ENCODE measurements at places on chromosomes 11 and 22. TPM values are rescaled to one million over a fixed set of nuclear protein-coding genes. Genes with fewer than 3 reads are reported as not detected.

DNA sequence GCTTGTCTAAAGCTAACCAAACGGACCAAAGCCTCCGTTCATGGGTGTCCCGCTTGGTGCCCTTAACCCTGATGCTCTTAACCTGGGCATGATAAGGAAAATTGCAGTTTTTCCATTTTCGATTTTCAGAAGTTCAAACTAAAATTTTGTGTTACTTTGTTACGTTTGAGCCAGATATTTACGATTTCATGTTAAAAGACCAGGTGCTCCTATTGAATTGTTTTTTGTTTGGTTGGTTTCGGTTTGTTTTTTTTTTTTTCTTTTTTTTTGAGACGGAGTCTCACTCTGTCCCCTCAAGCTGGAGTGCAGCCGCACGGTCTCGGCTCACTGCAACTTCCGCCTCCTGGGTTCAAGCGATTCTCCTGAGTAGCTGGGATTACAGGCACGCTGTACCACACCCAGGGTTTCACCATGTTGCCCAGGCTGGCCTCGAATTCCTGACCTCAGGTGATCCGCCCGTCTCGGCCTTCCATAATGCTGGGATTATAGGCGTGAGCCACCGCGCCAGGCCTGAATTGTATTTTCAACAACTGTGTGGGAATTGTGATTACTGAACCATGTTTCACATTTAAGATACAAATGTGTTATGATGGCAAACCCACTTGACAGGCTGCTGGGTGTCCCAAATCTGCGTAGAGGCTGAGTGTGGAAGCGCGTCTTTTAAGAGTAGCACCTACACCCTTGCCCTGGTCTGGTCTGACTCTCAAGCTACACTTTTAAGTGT lies 864 bp upstream of the USP28 start:
- no peak for DNase-seq

DNA sequence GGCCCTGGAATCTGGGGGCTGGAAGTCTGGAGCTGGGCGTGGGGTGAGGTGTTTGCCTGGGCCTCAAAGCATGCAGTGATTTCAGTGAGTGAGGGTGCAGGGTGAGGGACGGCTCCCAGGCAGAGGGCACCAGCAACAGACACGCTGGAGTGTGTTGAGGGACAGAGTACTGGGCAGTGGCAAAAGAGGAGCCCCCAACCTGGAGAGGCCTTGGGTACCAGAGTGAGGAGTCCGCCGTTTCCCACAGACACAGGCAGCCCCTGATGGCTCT lies 12.0 kb upstream of the TBC1D22A start:
- DNase-seq: no peak

The MED15 gene
- total RNA-seq: 121 TPM

The SCO2 gene
- total RNA-seq: 2.0 TPM

The FGF19 gene
- 3.5 TPM for total RNA-seq

- no peak for DNase-seq
Measured at GRCh38 chr11:68038226-68038717, 553 bp upstream of the TCIRG1 start.

The MAP6 gene
- 4.3 TPM for total RNA-seq

GRCh38 chr11:132430429-132431062 lies 1060.1 kb downstream of the NTM start:
- no peak for DNase-seq

GRCh38 chr22:36775964-36776669 lies at the start of gene IFT27:
Gene IFT27 (minus strand): TSS chr22:36776119. CDS start chr22:36775707, 412 bp downstream.
- peak; percentile 95 for DNase-seq

DNA sequence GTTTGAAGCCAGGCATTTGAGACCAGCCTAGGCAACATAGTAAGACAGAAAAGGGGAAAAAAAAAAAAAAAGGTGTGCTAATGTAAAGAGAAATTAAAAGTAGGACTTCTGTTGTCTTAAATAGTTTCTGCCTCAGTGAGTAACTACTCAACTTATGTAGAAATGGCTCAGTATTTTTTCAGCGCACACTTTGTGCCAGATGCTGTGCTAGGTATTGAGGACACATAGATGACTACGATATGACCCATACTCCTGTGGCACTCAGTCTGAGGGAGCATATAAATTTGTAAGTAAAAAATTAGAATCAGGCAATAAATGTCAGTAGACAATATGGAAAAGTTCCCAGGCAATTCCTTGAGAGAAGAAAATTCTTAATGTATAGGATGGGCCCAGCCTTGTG lies 93.9 kb downstream of the YAP1 start:
- no peak for DNase-seq

- no peak for DNase-seq
Measured at GRCh38 chr11:62732830-62733229, 4.5 kb downstream of the TTC9C start.

GRCh38 chr11:62805076-62805892 lies at the start of gene NXF1:
Gene NXF1 (minus strand): TSS chr11:62805440. CDS start chr11:62805356, 84 bp downstream.
- peak; percentile 98 for DNase-seq

The OR8B2 gene
- not detected for total RNA-seq

The MYOD1 gene
- not detected for total RNA-seq

GRCh38 chr22:38246692-38247091 lies 26.1 kb downstream of the TMEM184B start:
- DNase-seq: no peak

The YAP1 gene
- total RNA-seq: 199 TPM
